Right lung (tissue), 10 donors: ENCODE measurements at places on chromosomes 6 and 20.

- DNase-seq: no peak
These were observed 10.8 kb downstream of the APMAP start for GRCh38 chr20:24981790-24982189.

- no peak for DNase-seq
These were observed 881.5 kb upstream of the SLC35B3 start for GRCh38 chr6:9316831-9317230.

GRCh38 chr20:62772619-62772989 is 23.7 kb upstream of the MRGBP start:
- DNase-seq: no peak

DNA sequence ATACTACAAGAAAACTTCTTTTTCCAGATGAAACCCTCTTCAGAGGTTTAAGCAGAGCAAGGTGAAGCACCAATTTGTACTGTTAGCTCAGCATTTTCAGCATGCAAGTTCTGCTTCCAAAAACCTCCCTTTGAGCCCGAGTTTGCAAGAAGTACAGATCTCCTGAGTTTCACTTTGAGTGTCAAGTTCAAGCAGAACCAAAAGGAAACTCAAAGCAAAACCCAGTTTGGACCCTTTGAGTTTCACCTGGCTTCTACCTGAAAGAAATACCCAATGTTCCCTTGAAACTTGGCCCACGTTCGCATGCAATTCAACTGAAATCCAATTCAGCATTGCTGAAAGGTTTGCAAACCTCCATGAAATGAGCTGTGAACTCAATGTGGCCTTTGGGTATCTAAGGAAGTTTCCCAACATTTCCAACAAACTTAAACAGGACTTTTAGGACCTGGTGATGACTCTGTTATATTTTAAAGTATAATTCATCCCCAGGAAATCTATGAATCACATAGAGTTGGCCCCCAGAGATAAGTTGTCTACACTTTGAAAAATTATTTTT is 62.9 kb upstream of the HBS1L start:
- no peak for DNase-seq

GRCh38 chr20:48335308-48336050 is 492.3 kb downstream of the PREX1 start:
- no peak for DNase-seq
